ELR (cell line): ENCODE measurements at places on chromosomes 3 and 15.
A peak's percentile ranks its signal among the peaks of the same experiment; 100 is the strongest.

DNA sequence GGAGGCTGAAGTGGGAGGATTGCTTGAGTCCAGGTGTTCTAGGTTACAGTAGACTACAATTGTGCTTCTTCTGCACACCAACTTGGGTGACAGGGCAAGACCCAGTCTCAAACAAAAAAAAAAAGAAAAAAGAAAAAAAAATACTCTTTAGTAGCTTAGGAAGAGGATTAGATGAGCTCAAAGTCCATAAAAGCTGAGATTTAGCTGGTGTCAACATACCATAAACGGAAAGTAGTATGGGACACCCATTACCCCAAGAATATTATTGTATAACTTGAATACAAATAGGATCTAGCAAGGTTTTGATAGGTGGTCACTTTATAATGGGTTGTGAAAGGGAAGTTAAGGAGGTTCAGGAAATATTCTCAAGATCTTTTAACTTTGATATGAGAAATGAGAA is 38.0 kb upstream of the ULK4 start:
- DNase-seq, result no peak

DNA sequence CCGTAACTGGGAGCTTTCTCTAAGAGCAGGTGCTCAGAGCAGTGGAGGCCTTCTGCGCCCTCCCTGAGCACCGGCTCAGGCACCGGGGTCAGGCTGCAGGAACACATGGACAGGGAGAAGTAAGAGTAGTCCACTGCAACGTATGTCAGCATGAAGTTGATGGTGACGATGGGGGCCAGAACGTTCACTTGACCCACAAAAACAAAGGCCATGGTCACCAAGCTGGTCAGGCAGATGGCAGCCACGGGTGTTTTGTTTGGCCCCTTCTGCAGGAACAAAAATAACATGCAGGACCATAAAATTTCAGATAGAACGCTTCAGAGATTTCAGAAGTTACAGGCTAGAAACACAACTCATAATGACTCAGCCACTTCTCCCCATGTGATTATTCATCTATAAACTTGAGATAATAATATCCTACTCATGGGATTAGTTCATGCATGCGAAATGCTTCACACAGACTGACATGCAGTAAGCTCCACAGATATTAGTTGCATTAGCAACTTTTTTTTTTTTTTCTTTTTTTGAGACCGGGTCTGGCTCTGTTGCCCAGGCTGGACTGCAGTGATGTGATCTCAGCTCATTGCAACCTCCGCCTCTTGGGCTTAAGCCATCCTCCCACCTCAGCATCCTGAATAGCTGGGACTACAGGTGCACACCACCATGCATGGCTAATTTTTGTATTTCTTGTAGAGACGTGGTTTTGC is 52.2 kb upstream of the HEG1 start:
- DNase-seq, result peak; percentile 93

DNA sequence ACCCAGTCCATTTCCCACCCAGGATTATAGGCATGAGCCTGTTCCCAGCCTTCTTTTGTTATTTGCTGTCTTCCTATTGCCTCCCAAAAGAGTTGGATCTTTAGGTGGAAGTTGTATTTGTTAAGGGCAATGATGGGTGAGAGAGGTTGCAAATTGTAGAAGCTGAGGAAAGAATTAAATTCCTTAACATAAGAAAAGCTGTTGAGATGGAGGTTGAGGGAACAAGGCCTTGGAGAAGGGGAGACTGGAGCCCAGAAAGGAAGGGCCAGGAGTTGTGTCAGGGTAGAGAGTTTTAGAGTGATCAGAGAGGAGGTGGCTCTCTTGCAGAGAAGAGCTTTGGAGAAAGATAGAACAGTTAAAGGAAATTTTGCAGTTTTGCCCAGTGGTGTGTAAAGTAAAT is 46.8 kb downstream of the PLS1 start:
- DNase-seq, result no peak

DNA sequence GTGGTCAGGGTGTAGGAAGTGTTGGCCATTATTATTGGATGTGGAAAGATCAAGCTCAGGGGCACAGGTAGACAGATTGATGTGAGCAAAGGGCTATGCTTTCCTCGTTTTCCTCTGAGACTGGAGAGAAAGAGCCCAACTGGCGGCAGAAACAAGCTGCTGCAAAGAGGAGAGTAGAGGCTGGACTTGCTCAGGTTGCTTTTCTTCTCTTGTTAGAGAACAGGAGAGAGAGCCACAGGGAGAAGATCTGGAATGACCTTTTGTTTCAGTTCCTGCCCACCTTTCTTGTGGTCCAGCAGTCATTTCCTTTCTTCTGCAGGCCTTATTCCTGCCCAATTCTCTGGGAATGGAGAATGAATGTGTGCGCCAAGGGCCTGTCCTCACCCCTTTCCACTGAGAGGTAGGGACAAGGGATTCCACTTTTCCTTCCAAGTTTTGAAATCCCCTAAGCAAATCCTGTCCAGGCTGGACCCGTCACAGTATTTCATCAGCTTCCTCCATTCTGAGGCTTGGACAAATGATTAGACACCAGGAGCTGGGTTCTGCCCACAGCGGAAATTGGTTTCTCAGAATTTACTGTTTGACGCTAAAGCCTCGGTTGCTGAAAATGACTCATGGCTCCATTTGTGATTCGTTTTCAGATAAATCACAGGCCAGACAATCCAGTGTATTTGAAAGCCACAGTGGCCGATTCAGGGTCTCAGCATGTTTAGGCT is 16.1 kb downstream of the ZNF80 start:
- no peak for DNase-seq

- no peak for DNase-seq
These were observed 42.9 kb downstream of the GALK2 start for GRCh38 chr15:49212897-49213296.

DNA sequence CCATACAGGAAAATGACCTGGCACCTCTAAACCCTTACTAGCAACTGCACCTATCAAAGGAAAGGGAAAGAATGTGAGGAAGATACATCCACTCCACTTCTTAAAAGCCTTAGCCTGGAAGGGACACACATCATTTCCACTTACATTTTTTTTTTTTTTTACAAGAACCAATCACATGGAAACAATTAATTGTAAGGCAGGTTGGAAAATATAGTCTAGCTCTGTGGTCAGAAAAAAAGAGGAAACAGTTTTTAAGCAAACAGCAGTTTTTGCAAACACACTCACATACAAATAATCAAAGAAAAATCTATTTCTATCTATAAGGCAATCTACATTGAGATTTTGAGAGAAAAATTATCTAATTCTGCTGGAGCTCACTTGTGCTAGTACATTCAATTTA is 98.9 kb upstream of the SPRED1 start:
- no peak for DNase-seq

- no peak for DNase-seq
These were observed 90.8 kb upstream of the PFN2 start for GRCh38 chr3:150061288-150062024.

DNA sequence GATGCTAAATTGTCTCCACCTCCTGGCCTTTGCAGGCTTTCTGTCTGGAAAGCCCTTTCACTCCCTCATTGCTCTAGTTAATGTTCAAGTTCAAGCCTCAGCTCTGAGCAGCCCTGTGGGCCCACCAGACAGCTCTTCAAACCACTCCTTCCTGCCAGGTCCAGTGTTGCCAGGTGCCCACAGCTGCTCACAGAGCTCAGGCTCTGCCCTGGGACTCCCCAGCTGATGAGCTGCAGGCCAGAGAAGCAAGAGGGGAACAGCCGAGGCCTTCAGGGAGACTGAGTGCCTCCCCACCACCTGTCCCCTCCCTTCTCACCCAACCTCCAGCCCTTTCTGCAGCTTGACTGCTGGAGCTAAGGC is 1.3 kb upstream of the ZBTB47 start:
- DNase-seq, result no peak

- no peak for DNase-seq
These were observed 286.9 kb downstream of the NFKBIZ start for GRCh38 chr3:102136183-102136582.

GRCh38 chr3:81749265-81749664 is 12.2 kb downstream of the GBE1 start:
- peak; percentile 43 for DNase-seq

DNA sequence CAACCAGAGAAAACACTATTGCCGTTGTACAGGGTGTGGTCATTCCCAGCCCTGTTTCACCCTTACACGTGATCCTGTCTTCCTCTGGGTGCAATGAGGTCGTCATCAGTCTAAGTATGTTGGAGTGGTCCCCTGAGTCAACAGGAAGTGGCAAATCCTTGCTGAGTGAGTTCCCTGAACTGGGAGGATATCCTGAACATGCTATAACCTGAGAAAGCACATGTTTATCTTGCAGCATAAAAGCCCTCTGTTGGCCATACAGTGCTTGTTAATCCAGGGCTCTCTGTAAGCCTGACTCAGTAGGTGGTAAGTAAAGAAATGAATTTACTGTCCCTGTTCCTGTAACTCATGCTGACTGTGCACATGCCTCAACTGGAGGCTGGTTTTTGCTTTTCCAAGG is 477.8 kb upstream of the RGMA start:
- DNase-seq, result no peak

GRCh38 chr3:74089814-74090213 is 465.1 kb upstream of the PDZRN3 start:
- DNase-seq, result no peak
